Hair follicle dermal papilla cell (primary cell): ENCODE measurements at places on chromosomes 11 and 22. TPM values are rescaled to one million over a fixed set of nuclear protein-coding genes. Genes with fewer than 3 reads are reported as not detected.

The SHISAL1 gene
- total RNA-seq: 2.1 and 3.4 TPM in 2 replicates

The SAA2 gene
- not detected in 2 replicates for total RNA-seq

The IFT27 gene
- 12.8 and 20.6 TPM in 2 replicates for total RNA-seq

The TMPRSS4 gene
- total RNA-seq: not detected in 2 replicates

The DAGLA gene
- total RNA-seq: 2.2 and 3.4 TPM in 2 replicates

The CBY1 gene
- total RNA-seq: 12.5 and 13.0 TPM in 2 replicates

The KIRREL3 gene
- 5.8 and 6.0 TPM in 2 replicates for total RNA-seq

The SCGB1D2 gene
- total RNA-seq: not detected in 2 replicates

The BET1L gene
- total RNA-seq: 45.1 and 48.7 TPM in 2 replicates

The ANO1 gene
- total RNA-seq: 0.16 and 0.49 TPM in 2 replicates

The ST14 gene
- total RNA-seq: 0.16 and 0.49 TPM in 2 replicates

The LRRC55 gene
- not detected in 2 replicates for total RNA-seq
